ENCODE measurements at places on chromosomes 11 and 22.

- no peak for DNase-seq
Measured at GRCh38 chr11:69011624-69012091, 1.4 kb downstream of the MRGPRF start.

GRCh38 chr11:134753771-134754520 lies 341.9 kb upstream of the B3GAT1 start:
- DNase-seq: no peak

DNA sequence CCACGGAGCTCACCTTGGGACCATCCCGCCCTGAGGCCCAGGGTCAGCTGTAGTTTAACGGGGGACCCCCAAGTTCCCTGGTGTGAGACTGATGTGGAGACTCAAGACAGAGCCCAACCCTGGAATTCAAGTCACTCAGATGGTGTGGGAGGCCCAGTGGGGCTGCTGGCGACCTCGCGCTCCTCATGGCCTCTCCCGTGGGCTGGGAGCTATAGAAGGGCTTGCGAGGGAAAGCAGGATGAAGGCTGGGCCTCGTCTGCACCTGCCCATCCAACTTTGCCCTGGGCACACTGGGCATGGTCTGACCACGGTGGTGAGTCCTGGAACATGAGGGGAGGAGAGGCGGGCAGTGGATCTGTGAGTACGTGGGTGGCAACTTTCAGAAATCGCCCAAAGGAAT lies 13.6 kb upstream of the TTLL12 start:
- DNase-seq: no peak

- DNase-seq: no peak
Measured at GRCh38 chr22:25492841-25493734, 71.4 kb upstream of the GRK3 start.
